ENCODE measurements at places on chromosomes 3 and 15. TPM values are rescaled to one million over a fixed set of nuclear protein-coding genes. Genes with fewer than 3 reads are reported as not detected.

The RPL14 gene
- 2,187 TPM for total RNA-seq

The TRIM59 gene
- total RNA-seq = 51.7 TPM

The CYP19A1 gene
- total RNA-seq = 1.1 TPM

The RBP2 gene
- not detected for total RNA-seq
